ENCODE measurements at places on chromosomes 12 and 14. TPM values are rescaled to one million over a fixed set of nuclear protein-coding genes. Genes with fewer than 3 reads are reported as not detected.

G2E3 gene
- 20.8 TPM for total RNA-seq

FSCB gene
- 0.49 TPM for total RNA-seq

CEBPE gene
- total RNA-seq: not detected

KRT1 gene
- not detected for total RNA-seq

C3AR1 gene
- 4.6 TPM for total RNA-seq

ADAM21 gene
- total RNA-seq: not detected

ABCC9 gene
- total RNA-seq: 22.1 TPM

ENDOU gene
- total RNA-seq: 0.89 TPM

KRT82 gene
- total RNA-seq: not detected

TMEM132C gene
- 12.6 TPM for total RNA-seq

TC2N gene
- 119 TPM for total RNA-seq

OASL gene
- total RNA-seq: 1.1 TPM

KTN1 gene
- total RNA-seq: 226 TPM

KIF26A gene
- 6.1 TPM for total RNA-seq

TBX3 gene
- 251 TPM for total RNA-seq

C14orf119 gene
- total RNA-seq: 40.2 TPM

IL22 gene
- total RNA-seq: not detected

SLC38A4 gene
- total RNA-seq: 37.1 TPM

PITPNM2 gene
- 17.5 TPM for total RNA-seq

APEX1 gene
- total RNA-seq: 169 TPM

GARIN6 gene
- total RNA-seq: not detected

TMEM179 gene
- 0.86 TPM for total RNA-seq

MDGA2 gene
- total RNA-seq: not detected

ADCY4 gene
- 61.7 TPM for total RNA-seq

UBR7 gene
- total RNA-seq: 19.1 TPM

CORO1C gene
- total RNA-seq: 167 TPM

CCDC177 gene
- total RNA-seq: not detected

CSRP2 gene
- total RNA-seq: 41.7 TPM

COCH gene
- total RNA-seq: 7.3 TPM

Measured in ureter (tissue), 1 donor.